Right renal cortex interstitium (tissue), 3 donors: ENCODE measurements at places on chromosomes 13 and 19. TPM values are rescaled to one million over a fixed set of nuclear protein-coding genes. Genes with fewer than 3 reads are reported as not detected.

DNA sequence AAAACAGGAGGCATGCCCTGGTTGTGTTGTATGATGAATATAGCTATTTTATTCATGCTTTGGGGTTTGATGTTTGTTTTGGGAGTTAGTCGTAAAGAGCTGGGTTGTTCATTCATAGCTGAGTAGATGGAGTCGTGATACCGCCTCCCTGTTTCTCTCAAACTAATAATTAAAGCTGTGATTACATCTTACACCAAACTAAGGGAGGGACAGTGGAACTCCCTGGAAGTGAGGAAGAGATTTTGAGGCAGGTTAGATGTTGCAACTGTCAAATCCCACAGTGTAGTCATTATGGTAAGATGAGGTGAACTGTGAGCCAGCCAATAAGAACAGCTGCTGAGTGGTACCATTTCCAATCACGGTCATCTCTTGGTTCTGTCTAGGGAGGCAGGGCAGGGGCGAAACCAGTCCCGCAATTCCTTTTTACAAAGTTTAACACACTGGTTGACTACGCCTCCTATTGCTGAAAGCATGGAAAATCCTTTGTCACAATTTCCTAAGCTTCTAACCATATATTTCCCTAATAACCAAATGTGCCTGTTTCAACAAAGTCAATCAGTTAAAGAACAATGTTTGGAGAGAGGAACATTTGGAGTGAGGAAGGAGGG, 207.6 kb upstream of the SERP2 start:
- no peak for DNase-seq

DNA sequence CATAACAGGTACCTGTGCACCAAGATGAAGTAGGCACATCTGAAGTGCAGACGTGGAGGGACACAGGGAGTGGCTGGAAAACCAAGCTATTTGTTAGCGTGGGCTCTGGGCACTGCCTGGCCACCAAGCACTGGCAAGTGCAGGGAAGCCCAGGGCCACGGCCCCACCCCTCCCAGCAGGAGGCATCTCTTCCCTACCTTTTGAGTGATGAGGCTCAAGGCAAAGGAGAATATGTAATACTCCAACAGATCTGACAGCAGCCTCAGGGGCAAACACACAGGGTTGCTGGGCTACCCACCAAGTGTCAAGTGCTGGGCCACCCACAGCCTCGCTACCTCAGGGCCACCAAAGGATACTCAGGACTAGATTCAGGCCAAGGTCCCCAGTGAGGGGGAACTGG, 11.6 kb downstream of the TUBA3C start:
- no peak for DNase-seq

Gene SHC2
- 21.5 TPM for polyA plus RNA-seq

GRCh38 chr19:58471736-58472135, 4.4 kb upstream of the ZNF446 start:
- no peak for DNase-seq

GRCh38 chr19:10320602-10321416, 5.0 kb upstream of the FDX2 start:
- no peak for DNase-seq

- DNase-seq: no peak
Observed at GRCh38 chr13:55263045-55263444, 1877.7 kb upstream of the PRR20A start.

DNA sequence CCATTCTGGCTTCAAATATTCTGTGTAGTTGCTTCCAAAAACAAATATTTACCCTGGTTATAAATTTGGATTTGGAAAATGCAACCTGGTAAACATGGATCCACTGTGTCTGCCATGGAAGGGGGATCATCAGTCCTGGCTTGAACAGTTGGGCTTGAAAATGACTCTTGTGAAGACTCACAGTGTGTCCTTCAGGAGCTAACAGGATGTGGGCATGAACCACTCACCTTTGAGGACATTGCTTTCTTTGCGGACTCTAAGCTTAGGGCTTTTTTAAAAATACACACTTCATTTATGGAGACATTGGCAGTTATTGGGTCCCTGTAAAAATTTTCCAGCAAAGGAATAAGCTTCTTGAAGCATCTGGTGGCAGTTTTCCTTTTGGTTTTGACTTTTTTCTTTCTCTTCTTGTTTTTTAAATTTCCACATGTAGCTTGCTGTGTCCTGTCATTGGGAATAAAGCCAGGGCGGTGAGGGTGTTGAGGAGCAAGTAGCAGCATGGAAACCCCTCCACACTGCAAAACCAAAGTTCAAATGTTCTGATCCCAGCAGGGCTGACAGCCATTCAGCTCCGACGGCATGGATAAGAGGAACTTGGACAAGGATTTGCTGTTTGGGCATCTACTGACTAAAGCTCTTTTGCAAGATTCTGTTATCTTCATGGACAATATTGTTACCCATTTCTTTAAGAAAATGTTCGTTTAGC, 39.5 kb upstream of the SERP2 start:
- no peak for DNase-seq

DNA sequence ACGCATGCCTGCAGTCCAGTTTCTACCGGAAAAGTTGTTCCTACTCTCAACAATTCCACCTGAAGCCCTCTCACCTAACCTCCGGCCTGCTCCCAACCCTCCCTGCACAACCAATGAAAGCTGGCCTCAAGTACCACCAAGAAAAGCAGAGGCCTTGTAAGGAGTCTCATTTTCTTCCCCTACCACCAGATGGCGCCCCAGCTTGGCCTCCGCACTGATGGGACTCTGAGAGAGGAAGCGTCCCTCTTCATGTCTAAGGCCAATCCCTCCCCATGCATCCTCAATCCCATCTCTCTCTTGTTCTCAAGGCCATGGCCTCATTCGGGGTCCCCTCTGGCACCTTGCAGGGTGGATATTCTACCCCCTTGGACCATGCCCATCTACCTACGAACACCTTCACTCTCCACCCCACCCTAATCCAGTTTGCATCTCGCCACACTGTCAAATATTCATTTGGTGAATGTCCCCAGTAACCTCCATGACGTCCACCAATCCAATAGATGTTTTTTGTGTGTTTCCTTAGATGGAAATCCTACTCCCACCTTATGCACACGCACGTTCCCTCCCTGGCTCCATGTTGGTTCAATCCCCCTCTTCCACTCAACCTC, 412.8 kb downstream of the ZNF536 start:
- no peak for DNase-seq

Gene IFI30
- polyA plus RNA-seq: 17.6 TPM
